ENCODE measurements at places on chromosomes 2 and 18.

DNA sequence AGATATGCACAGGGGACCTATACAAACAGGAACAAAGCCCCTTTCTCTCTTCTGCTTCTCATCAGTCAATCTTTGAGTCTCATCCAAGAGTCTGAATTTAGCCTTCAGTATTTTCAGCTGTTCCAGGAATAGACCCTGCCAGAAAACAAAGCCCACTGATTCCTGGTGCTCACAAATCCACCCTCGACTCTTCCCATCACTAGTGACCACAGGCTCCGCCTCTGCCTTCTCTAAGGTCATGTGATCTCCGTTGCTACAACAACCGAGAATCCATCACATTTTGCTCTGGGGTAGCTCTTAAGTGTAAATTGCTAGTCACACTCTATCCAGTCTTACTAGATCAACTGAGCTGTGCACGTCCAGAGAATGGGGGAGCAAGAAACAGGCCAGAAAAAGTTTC is 46.4 kb upstream of the SPTBN1 start:
- DNase-seq: no peak

DNA sequence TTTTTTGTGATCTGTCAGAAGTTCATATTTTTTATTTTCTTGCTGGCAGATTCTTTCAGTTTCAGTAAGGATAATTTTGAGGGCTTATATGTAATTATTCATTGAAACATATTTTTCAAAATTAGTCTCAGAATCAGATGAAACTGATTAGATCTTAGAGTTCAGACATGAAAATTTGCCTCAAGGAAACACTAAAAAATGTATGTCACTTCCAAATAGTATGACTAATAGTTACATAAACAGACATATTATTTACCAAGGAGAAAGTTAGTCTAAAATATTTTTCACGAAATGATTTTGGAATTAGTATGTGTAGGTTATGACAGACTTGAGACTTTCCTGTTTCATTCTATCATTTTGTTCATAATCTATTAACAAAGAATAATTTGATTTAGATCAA is 628.6 kb downstream of the CCDC85A start:
- DNase-seq: no peak

- no peak for DNase-seq
These were observed 121.2 kb downstream of the NRP2 start for GRCh38 chr2:205803500-205803899.

DNA sequence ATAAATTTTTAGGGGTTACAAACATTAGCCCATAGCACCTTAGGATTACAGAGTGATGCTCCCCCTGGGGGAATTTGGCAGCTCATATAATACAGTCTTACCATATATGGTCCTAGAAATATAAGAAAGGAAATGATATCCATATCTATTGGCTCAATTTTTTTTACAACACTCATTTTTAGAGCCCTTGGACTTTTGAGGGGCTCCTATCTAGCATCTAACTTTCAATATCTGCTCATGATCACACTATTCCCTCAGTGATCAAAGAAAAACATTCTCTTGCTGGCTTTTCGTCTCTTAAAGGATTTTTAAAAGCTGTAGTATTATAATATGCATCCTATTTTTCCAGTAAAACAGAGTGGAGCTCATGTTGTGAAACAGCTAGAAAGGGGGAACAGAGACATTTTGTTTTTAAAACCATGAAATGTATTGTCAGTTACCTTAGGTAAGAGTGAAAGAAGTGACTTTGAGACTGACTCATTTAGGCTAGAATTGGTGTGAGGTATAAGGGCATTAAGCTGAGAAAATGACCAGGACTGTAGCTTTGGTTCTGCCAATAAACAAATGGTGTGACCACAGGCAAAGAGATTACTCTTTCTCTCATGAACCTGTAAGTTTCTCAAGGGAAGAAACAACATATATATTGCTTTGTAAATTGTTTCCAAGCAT is 65.8 kb downstream of the ALPK2 start:
- DNase-seq: no peak

DNA sequence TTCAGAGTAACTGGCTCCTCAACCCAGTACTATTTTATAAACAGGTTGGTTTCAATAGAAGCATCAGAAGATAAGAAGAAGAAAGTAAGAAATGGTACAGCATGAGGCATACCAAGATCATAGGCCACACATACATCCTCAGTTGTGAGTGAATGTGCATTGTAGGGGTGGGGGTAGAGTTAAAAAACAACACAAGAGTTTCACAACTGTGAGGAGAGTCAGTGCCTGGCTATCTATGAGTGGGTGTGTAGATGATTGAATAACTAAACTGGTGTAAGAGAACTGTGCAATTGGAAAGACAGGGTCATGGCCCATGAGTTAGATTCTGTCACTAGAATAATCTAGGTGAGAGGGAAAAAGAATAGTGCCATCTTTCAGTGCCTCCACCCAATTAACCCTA is 748.2 kb upstream of the ACVR2A start:
- no peak for DNase-seq

GRCh38 chr2:65781756-65782155 is 349.4 kb upstream of the SPRED2 start:
- DNase-seq: no peak
